ENCODE measurements at places on chromosomes 2 and 18.

DNA sequence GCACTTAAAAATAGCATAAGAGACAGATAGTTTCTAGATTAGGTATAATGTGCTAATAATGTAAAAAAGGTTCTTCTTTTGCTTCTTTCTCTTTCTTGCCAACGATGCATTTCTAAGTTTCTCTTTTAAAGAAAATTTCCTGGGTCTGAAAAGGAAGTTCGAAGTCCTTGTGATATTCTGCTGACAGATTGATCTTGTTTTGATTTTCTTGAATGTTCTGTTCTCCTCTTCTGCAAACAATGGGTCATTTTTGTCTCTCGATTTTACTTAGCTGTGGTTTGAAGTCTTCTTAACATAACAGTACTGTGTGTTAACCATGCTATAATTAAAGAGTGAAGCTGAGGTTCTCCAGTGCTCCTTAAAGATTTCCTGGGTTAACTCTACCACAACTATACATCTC is 61.1 kb upstream of the ACYP2 start:
- no peak for DNase-seq

DNA sequence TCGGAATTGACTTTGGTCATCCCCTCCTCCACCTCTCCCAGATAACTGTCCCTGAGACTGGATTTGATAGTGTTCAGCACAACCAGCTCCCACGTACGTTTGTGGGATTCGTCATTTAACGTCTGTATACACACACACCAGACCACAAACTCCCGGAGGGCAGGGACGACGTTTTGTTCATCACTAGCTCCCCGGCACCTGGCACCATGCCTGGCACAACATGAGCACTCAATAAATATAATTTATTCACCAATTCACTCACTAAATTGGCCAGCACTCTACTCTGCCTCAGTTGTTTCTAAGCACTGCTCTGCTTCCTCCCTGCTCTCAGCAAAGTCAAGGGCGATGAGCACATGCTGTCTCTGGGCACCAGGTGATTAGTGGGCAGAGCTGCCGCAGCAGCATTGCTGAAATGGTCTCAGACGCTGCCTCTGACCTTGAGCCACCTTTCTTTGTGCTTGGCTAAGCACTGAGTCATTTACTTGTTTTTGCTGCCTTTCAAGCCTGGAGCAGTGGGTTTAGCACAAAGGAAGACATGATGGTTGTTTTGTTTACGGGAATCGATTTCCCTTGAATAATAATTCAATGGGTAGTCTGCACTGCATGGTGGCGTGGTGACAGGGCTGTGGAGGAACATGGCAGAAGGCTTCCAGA is 19.3 kb upstream of the LOXHD1 start:
- DNase-seq = no peak

- DNase-seq = no peak
Measured at GRCh38 chr2:171523088-171524017, 1.1 kb downstream of the CYBRD1 start.

GRCh38 chr18:36850527-36851201 is 21.7 kb downstream of the KIAA1328 start:
- DNase-seq = no peak

DNA sequence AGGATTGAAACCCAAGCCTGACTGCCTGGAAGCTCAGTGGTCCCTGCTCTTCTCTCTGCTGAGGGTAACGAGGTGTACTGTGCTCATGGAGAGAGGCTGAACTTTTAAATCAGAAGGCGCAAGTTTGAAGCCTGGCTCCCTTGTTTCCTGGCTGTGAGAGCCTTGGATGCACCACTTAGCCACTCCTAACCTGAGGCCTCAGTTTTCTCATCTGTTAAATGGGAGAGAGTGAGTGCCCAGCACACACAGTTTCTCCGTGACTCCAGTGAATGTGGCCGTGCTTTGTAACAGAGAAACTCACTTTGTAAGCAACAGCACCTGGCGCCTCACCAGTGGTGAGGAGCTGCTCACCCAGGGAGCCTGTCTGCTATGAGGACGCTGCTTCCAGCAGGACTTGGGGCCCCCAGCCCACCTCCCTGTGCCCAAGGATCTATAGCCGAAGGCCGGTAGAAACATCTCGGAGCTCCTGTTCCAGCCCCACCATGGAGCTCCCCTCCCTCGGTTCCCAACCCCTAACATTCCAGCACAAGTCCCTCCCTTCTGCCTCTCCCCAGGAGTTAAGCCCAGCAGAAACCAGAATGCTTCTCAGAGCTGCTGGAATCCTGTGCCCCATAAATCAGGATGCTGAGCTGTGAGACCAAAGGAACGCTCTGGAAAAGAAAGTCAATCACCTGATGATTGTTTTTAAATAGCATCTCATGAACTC is 20.3 kb upstream of the KCNK3 start:
- no peak for DNase-seq

GRCh38 chr18:37564711-37565100 is 892 bp downstream of the CELF4 start:
- DNase-seq = no peak

GRCh38 chr2:86426271-86426670 is 14.9 kb upstream of the KDM3A start:
- DNase-seq = no peak

DNA sequence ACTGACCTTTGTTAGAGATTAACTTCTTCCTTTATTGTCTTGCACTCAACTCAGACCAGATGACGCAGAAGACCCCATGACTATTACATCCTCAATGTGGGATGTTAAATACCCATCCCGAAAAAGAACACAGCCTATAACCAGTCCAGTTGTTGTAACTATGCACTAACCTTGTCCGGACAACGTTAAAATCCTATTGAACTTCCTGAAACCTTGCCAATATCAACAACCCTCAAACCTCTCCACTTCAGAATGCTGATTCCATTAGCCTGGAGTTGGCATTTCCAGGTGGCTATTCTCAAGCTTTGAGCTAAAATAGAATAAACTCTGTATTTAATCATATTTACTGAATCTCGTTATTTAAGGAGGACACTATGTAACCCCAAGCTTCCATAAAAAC is 13.6 kb downstream of the NMS start:
- no peak for DNase-seq

- DNase-seq = no peak
Measured at GRCh38 chr2:69241093-69241492, 145.9 kb downstream of the GFPT1 start.

DNA sequence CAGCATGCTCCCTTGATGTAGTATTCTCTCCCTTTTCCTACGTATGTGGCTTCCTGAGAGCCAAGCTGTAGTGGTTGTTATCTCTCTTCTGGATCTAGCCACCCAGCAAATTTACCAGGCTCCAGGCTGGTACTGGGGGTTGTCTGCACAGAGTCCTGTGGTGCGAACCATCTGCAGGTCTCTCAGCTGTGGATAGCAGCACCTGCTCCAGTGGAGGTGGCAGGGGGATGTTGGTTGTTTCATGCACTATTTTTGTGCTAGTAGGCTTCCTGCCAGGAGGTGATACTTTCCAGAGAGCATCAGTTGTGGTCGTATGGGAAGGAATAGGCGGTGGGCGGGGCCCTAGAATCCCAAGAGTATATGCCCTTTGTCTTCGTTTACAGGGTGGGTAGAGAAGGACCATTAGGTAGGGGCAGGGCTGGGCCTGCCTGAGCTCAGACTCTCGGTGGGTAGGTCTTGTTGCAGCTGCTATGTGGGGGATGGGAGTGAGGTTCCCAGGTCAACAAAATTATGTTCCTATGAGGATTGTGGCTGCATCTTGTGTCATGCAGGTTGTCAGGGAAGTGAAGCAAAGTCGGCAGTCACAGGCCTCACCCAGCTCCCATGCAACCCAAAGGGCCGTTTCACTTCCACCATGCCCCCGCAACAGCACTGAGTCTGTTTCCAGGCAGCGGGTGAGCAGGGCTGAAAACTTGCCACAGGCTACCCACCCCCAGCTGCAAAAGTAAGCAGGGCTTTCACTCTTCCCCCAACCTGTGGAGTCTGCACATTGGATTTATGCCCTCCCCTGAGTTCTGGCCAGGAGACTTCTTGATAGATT is 1139.5 kb downstream of the BCL11A start:
- no peak for DNase-seq

DNA sequence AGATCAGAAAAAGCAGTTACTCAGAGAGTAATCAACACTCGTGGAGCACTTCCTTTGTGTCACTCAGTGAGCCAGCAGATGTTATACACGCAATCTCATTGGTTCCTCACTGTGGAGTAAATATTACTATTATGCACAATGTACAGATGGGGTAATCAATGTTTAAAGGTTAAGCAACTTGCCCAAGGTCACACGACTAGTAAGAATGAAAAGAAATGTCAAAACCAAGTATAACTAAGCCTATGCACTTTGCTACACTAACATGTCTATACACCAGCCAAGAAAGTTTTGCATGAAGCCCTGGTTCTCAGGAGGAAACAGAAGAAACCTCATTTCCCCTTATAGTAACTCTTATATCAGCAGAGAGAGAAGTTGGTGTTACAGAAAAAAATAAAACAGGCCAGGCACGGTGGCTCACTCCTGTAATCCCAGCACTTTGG is 5.4 kb downstream of the METTL21A start:
- DNase-seq = no peak

GRCh38 chr18:78642296-78642951 is 337.2 kb upstream of the SALL3 start:
- DNase-seq = no peak

- no peak for DNase-seq
Measured at GRCh38 chr18:23573626-23574431, 12.5 kb downstream of the NPC1 start.

GRCh38 chr2:205868773-205869333 is 186.6 kb downstream of the NRP2 start:
- DNase-seq = no peak

DNA sequence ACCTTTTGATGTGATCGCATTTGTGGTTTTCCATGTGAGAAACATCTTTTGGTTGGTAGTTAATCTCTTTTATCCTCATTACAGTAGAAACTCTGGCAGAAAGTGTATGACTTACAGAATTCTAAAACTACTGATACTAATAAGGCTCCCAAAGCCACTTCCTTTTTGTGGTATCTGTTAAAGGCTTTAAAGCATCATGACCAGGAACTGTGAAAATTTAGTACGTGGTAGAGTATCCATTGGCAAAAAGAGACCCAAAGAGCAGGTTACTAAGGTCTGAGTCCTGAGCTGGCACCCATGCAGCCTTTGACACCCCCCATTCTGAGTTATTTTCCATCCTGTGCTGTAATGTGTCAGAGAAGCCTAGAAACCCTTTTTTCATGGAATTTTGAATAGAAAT is 94.5 kb downstream of the DPP4 start:
- no peak for DNase-seq

DNA sequence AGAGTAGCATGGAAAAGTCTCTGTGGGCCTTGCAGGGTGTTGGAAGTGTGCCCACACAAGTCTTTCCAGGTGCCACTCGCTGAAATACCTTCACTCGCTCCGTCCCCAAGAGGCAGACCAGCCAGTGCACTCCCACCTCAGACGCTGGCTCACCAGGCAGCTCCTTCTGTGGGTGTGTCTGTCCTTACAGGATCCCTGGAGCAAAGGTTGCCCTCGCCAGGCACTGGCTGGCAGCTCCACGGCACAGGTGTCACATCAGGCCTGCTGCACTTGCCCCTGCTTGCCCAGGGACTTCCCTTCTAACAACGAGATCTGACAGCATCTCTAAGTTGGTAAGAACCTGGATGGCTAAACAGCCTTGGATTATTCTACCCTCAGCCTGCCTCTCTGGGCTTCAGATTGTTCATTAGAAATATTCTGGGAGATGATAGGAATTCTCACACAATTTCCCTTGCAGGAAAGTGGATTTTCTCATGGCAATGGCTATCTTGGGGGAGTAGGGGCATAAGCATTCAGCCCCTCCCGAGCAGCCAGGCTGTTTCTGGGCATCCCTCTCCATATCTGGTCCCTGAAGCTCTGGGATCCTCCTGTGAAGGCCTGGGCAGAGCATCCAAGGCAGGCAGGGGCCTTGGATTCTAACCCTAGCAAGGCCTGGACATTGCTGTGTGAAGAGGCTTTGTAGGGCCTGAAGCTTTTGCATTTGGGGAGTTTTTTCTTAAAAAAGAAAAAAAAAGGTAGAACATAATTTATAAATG is 262.1 kb downstream of the MYCN start:
- no peak for DNase-seq

DNA sequence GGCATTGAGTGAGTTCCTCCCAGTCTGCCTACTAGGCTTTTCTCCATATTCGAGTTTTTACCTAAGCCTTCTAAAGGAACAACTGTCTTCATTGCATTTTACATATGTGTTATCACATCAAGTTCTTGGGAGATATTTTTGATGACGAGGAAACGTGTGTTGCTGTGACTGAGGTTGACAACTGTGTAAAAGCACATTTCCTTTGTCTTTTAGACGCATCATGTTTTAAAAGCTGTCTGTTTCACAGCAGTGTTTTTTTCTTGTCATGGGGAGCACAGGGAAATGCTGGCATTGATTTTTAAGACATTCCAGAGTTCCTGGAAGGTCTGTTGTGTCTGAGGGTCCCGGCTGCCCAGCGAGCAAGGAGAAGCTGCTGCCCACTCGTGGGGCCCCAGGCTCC is 381.8 kb downstream of the DCDC2C start:
- DNase-seq = no peak

DNA sequence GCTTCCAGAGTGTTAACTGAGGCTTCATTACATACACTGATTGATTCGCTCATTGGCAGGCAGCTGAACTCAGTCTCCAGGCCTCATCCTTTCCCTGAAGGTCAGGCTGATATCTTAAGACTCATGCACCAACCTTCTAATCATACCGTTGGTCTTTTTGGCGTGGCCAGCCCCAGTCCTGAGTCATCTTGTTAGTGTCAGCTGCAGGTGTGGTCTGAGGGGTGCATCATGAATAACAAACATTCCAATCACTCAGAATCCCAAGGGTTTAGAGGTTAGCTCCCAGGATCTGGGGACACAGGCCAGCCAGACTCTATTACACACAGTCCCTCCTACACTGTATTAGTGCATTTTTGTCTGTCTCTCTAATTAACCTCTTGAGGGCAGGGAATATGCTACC is 271.5 kb downstream of the HRH4 start:
- DNase-seq = no peak

- DNase-seq = no peak
Measured at GRCh38 chr2:239688122-239688681, 287.4 kb upstream of the HDAC4 start.

- no peak for DNase-seq
Measured at GRCh38 chr2:23506531-23507266, 121.7 kb downstream of the KLHL29 start.

DNA sequence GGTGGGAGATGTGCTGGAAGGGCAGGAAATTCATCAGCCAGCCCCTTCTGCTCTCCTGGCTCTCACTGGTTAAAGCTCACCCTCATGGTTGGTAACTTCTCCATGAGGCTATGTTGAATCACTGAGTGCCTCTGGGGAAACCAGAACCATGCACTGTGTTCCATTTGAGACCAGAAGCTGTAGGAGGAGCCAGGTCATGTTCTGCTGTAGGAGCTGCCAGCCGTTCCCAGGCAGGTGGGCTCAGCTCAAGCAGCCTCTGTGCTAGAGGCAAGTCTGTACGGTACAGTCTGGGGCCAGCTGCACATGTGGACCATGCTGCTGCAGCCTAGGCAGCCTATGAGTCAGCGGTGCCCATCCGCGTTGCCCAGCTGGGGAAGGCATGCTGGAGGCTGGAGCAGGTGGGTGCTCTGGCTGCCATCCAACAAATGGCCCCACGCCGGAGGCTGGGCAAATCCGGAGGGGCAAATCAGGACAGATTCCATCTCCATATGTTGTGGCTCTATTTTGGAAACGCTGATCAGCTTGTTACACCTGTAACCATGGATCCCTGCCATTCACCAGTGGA is 22.0 kb upstream of the KCNF1 start:
- no peak for DNase-seq
